ENCODE measurements at places on chromosomes 7 and 10. TPM values are rescaled to one million over a fixed set of nuclear protein-coding genes. Genes with fewer than 3 reads are reported as not detected.

CDK6 gene
- total RNA-seq, result 22.4 TPM

AIFM2 gene
- total RNA-seq, result 15.4 TPM

FAM237B gene
- not detected for total RNA-seq

GRCh38 chr7:11480143-11480542 lies 351.9 kb downstream of the THSD7A start:
- DNase-seq, result no peak

DNA sequence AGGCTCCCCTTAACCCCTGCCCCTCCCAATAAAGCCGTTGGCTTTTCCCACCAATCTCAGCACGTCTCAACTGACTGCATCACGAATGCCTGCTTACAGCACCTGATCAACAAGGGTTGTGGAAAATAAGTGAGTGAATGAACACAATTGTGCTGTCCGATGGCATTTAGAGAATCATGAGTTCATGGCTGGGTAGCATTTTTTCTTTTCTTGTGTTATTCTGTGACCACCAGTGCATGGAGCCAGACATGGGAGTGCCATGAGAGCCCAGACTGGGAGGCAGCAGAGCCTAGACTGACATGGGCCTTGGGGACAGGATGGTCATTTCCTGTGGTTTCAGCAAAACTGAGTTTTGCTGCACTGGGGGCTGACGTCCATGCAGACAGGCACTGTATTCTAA lies 254.1 kb upstream of the IGFBP3 start:
- DNase-seq, result no peak

- DNase-seq, result no peak
Observed at GRCh38 chr7:43390576-43390975, 192.3 kb upstream of the STK17A start.

- DNase-seq, result no peak
Observed at GRCh38 chr10:127849921-127850320, 42.8 kb downstream of the CLRN3 start.

GRCh38 chr7:36266683-36267082 lies 113.6 kb downstream of the EEPD1 start:
- DNase-seq, result no peak

DNA sequence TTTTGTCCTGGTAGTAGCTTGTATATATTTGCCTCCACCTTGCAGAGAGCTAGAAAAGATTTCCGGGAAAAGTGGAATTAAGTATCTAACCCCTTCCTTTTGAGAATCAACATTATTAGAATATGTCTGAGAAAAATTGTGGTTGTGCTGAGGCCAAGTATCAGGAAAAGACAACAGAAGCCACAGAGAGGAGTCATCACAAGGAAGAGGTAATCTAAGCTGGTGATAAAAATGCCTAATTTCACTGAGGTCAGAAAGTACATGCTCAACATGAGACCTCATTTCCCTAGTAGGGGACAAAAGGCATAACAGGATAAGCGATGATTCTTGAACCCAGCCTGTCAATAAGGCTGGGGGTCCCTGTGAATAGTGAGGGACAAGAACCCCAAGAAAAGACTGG lies 97.0 kb upstream of the PDE1C start:
- DNase-seq, result no peak

DNA sequence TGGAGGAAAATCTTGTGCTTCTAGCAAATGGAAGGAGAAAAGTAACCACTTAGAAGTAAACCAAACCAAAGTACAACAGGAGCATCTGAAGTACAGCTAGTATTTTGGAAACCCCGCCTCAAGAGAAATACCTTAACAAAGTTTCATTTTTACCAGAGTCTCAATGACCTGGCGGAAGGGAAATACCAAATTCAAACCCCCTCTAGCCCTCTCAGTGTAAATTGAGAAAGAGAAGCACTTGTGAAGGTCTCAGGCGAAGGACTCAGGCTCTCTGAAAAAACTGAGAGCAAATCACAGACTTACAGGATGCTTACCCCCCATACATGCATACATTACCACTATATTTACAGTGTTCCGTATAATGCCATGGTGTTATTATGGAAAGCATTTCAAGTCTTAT lies 70.1 kb downstream of the ZPBP start:
- DNase-seq, result no peak

- DNase-seq, result no peak
Observed at GRCh38 chr7:48839108-48839507, 85.2 kb upstream of the CDC14C start.

DNA sequence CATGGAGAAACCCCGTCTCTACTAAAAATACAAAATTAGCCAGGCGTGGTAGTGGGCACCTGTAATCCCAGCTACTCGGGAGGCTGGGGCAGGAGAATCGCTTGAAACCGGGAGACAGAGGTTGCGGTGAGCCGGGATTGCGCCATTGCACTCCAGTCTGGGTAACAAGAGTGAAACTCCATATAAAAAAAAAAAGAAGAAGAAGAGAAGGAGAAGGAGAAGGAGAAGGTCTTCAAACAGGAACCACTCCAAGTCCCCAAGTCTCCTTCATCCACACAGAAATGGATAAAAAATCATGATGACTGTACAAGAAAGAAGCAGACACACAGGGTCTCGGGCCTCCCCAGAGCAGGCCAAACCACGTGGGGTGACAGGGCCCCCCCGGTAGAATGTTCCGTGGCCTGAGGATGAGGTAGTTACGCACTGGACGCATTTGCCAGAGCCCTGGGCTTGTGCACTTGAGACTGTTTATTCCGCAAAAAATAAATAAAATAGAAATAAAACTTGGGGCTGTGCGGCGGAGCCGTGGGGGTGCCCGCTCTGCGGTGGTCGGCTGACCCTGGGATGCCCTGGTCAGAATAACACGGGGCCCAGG lies 15.8 kb downstream of the VENTX start:
- no peak for DNase-seq

DNA sequence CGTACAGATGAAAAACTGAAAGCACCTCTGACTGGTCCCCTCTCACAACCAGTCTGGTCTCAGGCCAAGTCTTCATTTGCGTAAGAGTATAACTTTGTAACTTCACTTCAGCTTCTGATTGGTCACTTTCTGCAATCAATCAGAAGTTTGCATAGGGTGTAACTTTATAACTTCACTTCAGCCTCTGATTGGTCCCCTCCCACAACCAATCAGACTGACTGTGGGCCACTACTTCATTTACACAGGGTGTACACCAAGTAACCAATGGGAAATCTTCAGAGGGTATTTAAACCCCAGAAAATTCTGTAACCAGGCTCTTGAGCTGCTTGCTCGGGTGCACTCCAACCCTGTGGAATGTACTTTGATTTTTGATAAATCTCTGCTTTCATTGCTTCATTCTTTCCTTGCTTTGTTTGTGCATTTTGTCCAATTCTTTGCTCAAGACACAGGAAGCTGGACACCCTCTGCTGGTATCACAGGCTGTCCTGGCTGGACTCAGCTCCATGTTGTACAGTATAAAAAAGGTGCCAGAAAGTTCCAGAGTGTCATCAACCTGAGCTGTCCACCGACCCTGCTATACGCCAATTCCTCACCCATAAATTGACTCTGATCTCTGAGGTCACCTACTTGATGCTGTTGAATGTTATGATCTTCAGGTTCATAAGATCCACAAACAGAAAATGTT lies 74.5 kb downstream of the COBL start:
- no peak for DNase-seq

GRCh38 chr7:33821970-33822369 lies 83.4 kb upstream of the BMPER start:
- DNase-seq, result no peak

- DNase-seq, result no peak
Observed at GRCh38 chr7:117132321-117133120, 179.2 kb downstream of the ST7 start.

DNA sequence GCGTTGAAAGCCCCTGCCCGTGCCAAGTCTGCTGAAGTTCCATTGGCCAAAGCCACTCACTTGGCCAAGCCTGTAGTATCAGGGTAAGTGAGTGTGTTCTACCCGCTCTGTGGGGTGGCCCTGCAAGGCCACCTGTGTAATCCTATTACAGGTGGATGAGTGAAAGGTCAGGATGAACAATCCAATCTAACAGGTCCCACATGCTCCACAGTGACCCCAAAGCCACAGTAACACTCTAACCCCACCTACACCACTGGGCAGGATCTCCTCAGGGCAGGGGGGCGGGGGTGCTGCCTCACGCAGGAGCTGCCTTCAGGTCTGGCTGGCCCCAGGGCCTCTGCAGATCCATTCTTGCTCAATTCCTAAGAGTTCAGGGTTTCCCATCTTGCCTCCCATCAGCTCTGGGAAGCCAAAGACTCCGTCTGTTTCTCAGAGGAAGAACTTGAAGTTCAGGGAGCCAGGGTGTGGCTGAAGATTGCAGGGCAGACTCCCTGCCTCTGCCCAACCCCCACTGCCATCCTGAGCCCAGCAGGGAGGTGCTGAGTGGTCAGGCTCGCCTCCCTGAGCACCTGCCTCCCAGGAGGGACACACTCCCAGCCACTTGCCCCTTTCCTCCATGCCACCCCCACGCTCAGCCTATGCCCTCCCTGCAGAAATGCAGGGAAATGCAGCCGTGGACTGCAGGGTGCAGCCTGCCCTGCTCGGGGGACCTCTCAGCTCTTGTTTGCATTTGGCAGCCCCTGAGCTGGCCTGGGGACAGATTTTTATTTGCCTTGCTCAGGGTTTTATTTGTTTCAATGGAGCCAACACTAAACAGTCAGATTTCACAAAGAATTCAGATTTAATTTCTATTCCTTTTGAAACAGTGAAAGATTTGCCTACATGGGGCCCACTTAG lies 9.8 kb upstream of the COMTD1 start:
- DNase-seq, result no peak

DNA sequence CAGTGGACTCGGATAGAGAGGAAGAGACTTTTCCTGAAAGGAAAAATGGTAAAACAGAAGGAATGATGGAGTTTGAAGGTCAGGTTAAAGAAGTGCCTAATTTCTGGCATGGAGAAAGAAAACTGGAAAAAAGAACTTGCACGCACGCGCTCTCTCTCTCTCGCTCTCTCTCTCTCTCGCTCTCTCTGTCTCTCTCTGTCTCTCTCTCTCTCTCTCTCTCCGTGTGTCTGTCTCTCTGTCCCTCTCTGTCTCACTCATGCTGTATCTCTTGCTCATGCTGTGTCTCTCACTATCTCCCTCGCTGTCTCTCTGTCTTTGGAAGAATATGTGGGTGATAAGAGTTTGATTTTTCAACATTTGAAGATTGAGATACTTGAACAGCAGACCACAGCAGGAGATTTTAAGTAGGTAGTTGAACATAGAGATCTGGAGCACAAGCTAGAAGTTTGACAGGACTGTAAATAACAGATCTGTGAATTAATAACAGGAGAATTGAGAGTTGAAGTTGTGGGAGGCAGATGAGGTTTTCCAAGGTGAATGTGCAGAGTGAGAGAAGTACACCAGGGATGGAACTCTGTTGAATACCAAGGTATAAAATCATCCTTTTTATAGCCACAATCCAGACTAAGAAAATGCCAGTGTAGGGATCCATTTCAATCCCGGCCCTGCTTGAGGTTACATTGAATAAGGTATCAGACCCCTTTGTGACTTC lies 33.1 kb downstream of the ADD3 start:
- no peak for DNase-seq
